SK-N-SH (cell line): ENCODE measurements at places on chromosomes 6 and 20. TPM values are rescaled to one million over a fixed set of nuclear protein-coding genes. Genes with fewer than 3 reads are reported as not detected.

GRCh38 chr20:54726687-54727300 lies 251.4 kb downstream of the DOK5 start:
- DNase-seq, result no peak

The FOXA2 gene
- polyA plus RNA-seq, result not detected in 2 replicates

GRCh38 chr20:16395366-16395765 lies 177.9 kb downstream of the KIF16B start:
- no peak for DNase-seq

The NHLRC1 gene
- 0.15 and 0.29 TPM in 2 replicates for polyA plus RNA-seq

DNA sequence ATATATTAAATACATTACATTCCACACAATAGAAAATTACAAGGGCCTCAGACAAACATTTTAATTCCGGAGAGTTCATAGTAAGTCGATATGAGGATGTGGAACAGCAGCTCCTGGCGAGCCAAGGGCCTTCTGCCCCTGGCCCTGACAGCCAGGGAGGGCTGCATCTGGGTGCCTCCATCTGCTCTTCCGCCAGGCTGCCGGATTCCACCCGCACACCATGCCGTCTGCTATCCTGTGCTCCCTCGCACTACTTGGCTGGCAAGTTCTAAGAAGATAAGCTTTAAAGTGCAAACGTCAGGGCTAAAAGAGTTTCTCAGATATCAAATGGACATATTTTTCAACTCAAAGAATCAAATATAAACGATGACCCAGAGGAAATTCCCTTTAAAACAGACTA lies 656.3 kb upstream of the NOX3 start:
- no peak for DNase-seq

GRCh38 chr6:138246650-138247440 lies 28.6 kb upstream of the PBOV1 start:
- DNase-seq, result no peak

DNA sequence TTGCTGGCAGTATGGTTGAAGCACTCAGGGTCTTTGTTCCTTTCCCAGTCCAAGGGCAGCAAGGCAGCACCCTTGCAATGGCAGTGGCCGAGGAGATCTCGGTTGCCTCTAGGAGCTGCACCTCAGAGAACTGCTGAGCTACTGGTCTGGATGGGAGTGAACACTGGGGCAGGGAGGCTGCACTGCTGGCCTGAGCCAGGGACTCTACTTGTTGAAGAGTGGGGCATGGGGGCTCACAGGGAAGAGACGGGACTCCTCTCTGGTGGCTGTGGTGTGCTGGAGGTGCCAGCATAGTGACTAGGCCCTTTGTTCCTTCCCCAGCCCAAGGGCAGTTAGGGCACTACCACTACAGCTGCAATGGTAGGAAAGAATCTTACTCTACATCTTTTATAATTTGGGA lies 203.0 kb downstream of the ZDHHC14 start:
- DNase-seq, result no peak

GRCh38 chr20:31945785-31946184 lies 6.1 kb downstream of the PDRG1 start:
- no peak for DNase-seq
